ENCODE measurements at places on chromosomes 6 and 20.
A peak's percentile ranks its signal among the peaks of the same experiment; 100 is the strongest.

- DNase-seq: peak; percentile 7
These were observed 65.4 kb upstream of the HDDC2 start for GRCh38 chr6:125367036-125367782.

- DNase-seq: peak; percentile 88
These were observed 174.5 kb downstream of the COL21A1 start for GRCh38 chr6:56072856-56073255.

DNA sequence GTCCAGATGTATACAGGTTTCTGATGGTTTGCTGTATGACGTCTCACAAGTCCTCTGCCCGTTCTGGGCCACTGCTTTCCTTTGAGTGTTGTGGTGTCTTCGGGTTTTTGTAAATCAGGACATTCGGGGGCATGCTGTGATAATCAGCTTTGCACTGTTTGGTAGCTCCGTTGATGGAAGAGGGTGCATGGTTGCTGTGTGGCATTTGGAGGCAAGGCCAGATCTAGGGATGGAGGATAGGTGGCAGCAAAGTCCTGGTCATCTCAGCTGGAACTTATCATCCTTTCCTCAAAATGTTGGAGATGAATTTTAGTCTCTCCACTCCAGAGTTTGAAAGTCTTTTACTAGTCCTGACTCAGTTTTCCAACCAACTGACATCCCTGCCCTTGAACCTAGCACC lies 91.0 kb downstream of the SCP2D1 start:
- peak; percentile 12 for DNase-seq

- peak; percentile 76 for DNase-seq
These were observed 245.1 kb downstream of the FOXA2 start for GRCh38 chr20:22339091-22339881.

GRCh38 chr6:106739387-106739786 lies 110.0 kb downstream of the QRSL1 start:
- peak; percentile 97 for DNase-seq

- peak; percentile 58 for DNase-seq
These were observed 12.1 kb upstream of the PDYN start for GRCh38 chr20:2005831-2006426.

- DNase-seq: no peak
These were observed 14.6 kb downstream of the MYBL2 start for GRCh38 chr20:43681468-43681942.

DNA sequence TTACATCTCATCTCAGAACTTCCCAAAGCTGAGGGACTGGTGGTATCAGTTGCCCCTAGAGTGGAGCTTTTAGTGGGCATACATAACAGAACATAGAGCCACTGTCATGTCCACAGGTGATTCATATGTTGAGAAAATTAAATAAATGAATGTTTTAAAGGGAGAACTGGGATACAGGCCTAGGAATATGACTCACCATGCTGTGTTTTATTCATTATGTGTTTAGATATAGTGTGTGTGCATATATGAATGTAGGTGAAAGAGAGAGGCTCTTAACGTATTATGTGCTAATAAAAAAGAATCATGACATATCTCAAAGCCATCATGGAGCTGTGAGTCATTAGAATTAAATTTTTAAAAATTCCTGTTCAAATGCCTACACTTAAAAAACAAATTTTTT lies 332.2 kb upstream of the RSPO3 start:
- DNase-seq: peak; percentile 13

DNA sequence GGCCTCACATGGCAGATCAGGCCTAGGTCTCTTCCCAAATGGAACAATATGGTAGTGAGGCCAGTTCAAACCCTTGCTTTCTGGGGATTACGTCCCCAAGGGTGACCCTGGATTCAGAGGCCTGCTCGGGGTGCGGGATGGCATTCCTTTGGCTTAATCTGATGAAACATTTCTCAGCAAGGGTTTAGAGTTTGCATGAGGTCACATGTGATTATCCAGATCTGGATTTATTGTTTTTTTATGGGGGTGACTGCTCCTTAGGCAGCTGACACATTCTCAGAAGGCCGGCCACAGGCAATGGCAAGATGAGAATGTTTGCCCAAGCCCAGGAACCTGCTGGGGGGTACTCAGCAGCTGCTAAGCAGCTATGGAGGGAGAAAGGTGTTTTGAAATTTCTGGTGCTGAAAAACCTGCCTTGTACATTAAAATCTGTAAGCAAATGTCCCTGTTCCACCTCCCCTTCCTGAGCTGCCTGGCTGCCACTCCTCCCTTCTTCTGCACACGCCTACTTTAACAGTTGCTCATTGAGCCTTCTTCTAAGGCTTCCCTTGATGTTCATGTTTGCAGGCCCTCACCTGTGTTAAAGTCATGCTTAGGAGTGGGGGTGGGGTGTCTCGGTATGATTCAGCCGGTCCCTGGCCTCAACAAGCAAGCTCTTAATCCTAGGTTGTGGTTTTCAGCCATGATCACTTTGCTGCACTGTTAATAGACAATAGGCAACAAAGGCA lies 37.9 kb upstream of the FUCA2 start:
- peak; percentile 72 for DNase-seq

- DNase-seq: no peak
These were observed 9.3 kb upstream of the POU3F2 start for GRCh38 chr6:98824902-98825599.

DNA sequence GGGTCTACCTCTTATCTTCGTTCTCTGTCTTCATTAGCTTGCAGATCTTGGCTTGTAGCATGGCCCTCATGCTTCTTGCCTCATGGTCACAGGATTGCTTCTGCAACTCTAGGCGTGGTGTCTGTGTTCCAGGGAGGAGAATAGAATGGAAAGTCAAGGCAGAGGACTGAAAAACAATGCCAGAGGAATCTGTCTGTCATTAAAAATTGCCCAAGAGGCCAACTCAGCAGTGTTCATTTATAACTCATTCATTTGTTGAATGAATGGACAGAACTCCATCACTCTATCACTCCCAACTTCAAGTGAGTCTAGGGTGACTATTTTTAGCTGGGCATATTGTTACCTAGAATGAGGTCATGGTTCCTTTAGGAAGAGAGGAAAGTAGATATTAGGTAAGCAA lies 179.6 kb downstream of the UST start:
- no peak for DNase-seq

GRCh38 chr20:44496976-44497375 lies 21.3 kb downstream of the TTPAL start:
- peak; percentile 99 for DNase-seq

DNA sequence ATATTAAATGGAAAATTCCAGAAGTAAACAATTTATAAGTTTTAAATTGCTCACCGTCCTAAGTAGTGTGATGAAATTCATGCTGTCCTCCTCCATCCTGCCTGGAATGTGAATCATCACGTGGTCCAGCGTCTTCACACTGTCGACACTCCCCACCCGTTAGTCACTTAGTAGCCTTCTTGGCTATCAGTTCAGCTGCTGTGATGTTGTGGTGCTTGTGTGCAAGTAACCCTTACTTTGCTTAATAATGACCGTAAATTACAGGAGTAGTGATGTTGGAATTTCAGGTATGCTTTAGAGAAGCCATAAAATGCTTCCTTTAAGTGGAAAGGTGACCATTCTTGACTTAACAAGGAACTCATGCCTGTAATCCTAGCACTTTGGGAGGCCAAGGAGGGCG lies 25.2 kb downstream of the RIOK1 start:
- peak; percentile 50 for DNase-seq
